Left lung (tissue), 14 donors: ENCODE measurements at places on chromosomes 1 and 21.

GRCh38 chr1:55203064-55203463, 12.1 kb downstream of the USP24 start:
- no peak for DNase-seq

- no peak for DNase-seq
Measured at GRCh38 chr1:56339786-56340465, 239.4 kb downstream of the PLPP3 start.

DNA sequence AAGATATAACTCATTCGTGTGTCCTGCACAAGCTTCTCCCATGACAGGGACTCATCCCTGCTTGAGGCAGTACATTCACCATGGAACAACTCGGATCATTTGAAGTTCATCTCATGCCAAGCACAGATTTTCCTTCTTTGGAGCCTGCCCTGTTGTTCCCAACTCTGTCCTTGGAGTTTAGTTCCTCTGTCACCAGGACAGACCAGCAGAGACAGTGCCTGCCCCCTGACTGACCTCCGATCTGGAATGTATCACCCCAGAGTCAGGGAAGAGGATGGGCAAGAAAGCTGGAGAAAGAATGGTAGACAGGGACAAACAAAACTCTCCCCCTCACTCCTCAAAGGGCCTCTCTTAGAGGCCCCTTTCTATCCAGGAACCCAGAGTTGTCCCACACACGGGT, 5.0 kb downstream of the SHISAL2A start:
- no peak for DNase-seq

DNA sequence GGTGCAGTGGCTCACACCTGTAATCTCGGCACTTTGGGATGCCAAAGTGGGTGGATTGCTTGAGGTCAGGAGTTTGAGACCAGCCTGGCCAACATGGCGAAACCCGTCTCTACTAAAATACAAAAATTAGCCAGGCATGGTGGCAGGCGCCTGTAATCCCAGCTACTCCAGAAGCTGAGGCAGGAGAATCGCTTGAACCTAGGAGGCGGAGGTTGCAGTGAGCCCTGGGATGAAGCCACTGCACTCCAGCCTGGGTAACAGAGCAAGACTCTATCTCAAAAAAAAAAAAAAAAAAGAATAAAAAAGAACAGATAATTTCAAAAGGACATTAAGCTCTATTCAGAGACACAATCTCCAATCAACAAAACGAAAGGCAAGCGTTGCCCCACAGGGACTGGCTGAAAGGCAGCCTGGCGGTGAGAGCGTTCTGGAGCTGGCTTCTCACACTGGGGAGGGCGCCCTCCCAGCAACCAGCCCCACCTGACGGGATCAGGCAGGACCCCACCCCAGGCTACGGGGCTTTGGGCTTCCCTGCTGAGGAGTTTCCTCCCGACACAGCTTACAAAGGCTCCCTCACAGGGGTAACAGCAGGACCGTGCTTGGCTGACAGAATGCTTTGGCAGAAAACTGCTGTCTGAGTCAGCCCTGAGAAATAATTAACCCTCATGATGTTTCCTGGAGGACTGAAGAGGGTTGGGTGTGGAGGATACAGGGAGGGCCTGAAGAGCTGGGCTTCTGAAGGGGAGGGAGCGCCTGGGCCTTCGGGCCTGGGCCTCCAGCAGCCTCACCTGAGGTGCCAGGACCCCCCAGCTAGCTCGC, 31.1 kb upstream of the SRP9 start:
- DNase-seq = peak; percentile 91

GRCh38 chr1:88684482-88685258, 597 bp downstream of the PKN2 start:
- peak; percentile 90 for DNase-seq
